ENCODE measurements at places on chromosomes 16 and 17.

- no peak for DNase-seq
These were observed 13.3 kb downstream of the GPT2 start for GRCh38 chr16:46897471-46897870.

DNA sequence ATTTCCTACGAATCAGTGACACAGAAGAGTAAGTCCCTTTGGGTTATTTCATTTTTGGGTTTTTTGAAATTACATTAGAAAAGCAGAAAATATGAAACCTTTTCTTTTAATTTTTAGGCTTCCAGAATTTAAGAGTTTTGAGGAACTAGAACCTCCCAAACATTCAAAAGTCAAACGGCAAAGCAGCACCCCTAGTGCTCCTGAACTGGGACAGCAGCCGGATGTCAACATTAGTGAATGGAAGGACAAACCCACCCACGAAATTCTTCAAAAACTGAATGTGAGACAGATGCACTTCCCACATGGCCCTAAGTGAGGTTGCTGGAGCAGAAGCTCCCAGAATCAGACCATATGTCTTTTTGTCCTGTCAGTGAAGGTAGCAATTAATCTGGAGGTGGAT is 199.4 kb downstream of the PHKB start:
- DNase-seq, result peak; percentile 10

DNA sequence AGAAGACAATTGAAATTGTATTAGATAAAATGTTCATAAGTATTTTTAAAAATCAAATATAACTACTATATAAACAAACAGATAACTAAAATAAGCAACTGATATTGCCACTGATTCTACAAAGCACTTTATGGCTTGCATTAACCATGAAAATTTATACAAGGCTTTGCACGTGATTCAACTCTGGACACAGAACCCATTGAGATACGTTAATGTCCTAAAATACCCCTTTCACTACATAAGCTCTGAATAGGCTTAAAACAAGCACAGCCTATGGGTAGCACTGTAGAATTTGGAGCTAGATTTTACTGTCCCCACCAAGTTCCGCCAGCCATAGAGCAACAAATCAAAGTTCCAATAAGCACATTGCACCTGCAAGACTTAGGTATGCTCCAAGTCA is 4.5 kb downstream of the ZNF652 start:
- DNase-seq, result no peak

- no peak for DNase-seq
These were observed 321.2 kb upstream of the SOX9 start for GRCh38 chr17:71799657-71800056.

GRCh38 chr17:19288453-19288852 is 51.3 kb downstream of the EPN2 start:
- no peak for DNase-seq

DNA sequence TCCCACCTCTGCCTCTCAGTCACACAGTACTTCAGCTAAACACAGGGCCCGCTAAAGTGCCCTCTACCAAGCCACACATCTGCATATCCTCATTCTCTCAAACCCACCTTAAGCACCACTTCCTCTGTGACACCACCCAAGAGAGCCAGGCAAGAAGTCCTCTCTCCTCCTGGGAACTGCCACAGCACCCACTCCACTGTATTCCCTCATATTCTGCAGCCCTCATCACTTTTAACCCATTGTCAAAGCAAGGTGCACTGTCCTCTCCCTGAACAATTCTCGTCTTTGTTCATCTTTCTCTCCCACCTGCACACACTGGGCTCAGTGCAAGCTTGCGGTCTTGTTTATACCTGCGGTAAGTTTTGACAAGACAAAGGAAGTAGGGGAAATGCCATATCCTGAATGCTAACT is 13.6 kb downstream of the CHD9 start:
- no peak for DNase-seq

- no peak for DNase-seq
These were observed 1.9 kb upstream of the RPL26 start for GRCh38 chr17:8384801-8385378.

GRCh38 chr16:53007095-53007494 is 45.6 kb downstream of the CHD9NB start:
- no peak for DNase-seq

- no peak for DNase-seq
These were observed 251.2 kb upstream of the ELAC2 start for GRCh38 chr17:13268791-13269595.

- DNase-seq, result no peak
These were observed 23.3 kb upstream of the SDR42E2 start for GRCh38 chr16:22139008-22139407.

GRCh38 chr16:71350821-71351557 is 7.5 kb upstream of the CALB2 start:
- no peak for DNase-seq

DNA sequence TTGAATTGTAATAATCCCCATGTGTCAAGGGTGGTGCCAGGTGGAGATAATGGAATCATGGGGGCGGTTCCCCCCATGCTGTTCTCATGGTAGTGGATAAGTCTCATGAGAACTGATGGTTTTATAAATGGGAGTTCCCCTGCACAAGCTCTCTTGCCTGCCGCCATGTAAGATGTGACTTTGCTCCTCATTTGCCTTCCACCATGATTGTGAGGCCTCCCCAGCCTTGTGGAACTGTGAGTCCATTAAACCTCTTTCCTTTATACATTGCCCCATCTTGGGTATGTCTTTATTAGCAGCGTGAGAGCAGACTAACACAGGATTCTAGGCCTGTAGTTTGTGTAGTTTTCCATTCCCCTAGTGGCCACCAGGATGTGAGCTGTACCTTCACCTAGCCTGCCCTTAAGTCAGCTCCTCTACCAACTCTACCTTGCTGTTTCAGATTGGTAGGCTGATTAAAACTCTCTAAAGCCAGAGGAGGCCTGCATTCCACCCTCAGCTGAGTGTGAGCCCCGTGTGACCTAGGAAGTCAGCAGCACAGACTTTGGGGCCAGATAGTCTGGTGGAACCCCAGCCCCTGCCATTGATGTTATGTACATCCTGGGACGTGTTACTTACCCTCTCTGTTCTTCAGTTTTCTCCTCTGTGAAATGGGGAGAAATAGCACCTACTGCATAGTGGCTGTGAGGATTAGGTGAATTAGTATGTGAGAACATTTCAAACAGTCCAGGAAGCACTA is 252.4 kb upstream of the CACNG5 start:
- no peak for DNase-seq

DNA sequence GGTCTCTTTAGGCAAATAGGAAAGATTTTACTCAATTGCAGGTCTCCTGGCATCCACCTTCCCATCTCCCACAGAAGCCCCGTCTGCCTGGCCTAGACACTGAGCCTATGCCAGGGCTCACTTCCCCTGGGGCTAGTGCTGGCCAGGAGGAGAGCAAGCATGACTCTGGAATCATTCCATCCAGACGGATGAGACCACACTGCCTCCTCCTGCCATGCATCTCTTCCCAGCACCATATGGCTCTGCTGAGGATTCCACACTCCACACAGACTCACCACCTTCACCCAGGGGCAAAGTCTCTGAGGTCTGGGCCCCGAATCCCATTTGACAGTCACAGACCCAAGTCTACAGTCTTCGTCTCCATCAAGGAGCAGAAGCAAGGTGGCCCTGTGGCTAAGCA is 346.5 kb downstream of the C16orf95 start:
- DNase-seq, result no peak

DNA sequence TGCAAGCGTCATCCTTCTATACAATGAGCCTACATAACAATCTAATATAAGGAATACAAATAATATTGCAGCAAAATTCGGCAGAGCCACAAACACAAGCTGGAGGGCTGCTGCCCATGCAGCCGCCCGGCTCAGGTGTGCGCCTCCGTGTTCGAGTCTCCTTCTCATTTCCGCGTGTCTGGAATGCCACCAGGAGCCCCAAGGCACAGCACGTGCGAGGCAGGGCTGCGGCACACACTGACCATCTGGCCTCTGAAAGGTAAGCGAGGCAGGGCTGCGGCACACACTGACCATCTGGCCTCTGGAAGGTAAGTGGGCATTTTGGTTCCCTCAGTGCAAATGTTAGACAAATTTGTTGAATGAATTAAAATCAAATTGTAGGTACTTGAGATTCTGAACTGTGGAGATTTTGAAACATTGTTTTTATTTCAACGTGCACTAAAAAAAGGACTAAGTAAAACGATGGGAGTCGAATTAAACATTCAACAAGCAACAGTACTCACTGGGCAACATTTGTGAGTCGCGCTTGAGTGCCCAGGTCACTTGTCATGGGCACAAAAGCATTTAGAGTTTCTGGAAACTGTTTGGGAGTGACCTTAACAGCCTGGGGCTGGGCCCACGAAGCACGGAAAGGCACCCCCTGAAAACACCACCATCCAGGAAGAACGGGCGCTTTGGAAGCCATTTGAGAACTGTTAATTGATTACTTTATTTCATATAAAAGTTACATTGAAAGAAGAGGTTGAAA is 37.4 kb downstream of the ZDHHC7 start:
- no peak for DNase-seq

- DNase-seq, result no peak
These were observed 30.3 kb upstream of the SUPT4H1 start for GRCh38 chr17:58382108-58382871.

- DNase-seq, result no peak
These were observed 41.6 kb downstream of the ARHGAP23 start for GRCh38 chr17:38469875-38470274.

GRCh38 chr16:4954714-4955113 is 3.4 kb upstream of the SEC14L5 start:
- no peak for DNase-seq

- no peak for DNase-seq
These were observed 4.9 kb downstream of the SOX9 start for GRCh38 chr17:72125742-72126141.

DNA sequence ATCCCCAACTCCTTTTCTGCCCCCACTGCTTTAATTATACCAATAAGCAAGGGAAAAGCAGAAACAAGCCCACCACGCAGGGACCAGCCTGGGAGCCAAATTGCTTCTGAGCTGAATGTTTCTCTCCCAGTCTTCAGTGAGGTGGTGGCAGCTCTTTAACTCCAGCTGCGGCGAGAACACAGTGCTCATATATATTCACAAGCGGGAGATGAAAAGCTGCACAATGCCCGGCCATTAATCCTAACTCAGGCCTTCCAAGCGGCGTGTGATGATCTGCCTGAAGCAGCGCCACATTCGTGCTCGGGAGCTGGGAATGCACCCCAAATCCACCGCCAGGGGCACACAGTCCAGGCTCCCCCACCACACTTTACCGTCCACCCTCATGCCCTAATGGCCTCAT is 203.7 kb upstream of the SDK2 start:
- no peak for DNase-seq

GRCh38 chr16:79972053-79972704 is 371.6 kb upstream of the MAF start:
- DNase-seq, result no peak

DNA sequence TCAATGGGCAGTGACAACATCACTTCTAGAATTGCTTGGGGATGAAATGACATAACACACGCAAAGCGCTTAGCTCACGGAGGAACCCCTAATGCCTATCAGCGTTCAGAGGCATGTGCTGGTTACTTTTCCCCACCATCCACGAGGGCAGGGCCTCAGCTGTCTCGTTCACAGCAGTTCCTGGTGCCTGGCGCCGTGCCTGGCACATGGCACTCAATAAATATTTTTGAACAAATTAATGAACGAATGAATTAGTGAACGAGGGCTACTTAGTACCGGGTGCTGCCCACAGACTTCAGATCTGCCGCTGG is 14.1 kb upstream of the CIBAR2 start:
- no peak for DNase-seq

DNA sequence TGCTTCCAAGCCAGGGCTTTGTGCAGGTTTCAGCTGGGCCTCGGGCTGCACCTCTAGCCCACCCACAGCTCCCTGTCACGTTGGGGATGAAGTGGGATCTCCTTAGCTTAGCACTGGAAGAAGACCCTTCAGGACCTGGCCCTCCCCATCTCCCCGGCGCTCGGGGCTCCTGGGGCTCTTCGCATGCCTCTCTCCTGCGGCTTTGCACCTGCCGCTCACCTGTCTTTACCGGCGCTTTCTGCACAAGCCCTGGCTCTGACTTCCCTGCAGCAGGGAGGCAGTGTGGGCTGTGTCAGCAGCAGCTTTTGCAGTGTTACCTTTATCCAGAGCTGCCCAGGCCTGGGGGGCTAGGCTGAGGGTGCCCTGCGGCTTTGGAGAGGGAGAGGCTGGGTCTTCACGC is 52.3 kb downstream of the NT5M start:
- peak; percentile 7 for DNase-seq

DNA sequence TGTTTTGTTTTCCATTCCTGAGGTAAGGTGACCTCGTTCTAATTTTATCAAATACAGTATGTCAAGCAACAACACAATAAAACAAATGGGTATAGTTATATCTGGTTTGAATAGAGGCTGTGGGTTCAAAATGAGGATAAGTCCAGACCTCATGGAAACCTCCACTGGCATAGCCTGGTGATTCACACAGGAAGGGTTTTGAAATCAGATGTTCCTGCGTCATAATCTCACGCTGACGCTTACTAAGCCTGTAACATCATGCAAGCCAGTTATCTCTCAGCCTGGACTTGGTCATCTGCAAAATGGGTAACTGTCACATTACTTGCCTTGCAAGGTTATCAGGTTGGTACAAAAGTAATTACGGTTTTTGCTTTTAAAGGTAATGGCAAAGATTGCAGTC is 1056.3 kb upstream of the EEF2KMT start:
- no peak for DNase-seq

GRCh38 chr16:28837672-28838557 is 8.2 kb downstream of the TUFM start:
- no peak for DNase-seq

- peak; percentile 48 for DNase-seq
These were observed 916.1 kb downstream of the KCNJ2 start for GRCh38 chr17:71085238-71086033.

DNA sequence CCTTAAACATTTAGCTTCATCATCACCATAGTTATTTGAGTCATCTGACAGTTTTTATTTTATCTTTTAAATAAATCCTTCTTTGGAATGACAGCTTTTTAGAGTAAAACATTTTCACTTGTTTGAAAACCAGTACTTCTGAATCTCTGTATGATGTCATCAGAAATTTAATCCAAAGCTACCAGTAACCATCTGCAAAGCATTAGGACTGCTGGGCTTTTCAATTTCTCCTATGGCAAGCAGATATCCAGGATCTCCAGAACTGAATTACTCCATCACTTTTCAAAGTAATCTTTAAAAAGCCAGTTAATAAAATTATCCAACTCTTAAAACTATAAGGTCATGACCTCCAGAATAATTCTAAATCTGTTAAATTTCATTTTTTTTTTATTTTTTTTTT is 51.5 kb downstream of the CHCT1 start:
- no peak for DNase-seq

- DNase-seq, result no peak
These were observed 256.1 kb upstream of the SOX9 start for GRCh38 chr17:71864755-71865154.

GRCh38 chr16:83851473-83851872 is 43.7 kb downstream of the HSBP1 start:
- no peak for DNase-seq

GRCh38 chr17:19254651-19255050 is 17.5 kb downstream of the EPN2 start:
- no peak for DNase-seq

- no peak for DNase-seq
These were observed 200.2 kb upstream of the TOX3 start for GRCh38 chr16:52747088-52747595.

- no peak for DNase-seq
These were observed 159.2 kb upstream of the RPH3AL start for GRCh38 chr17:511833-512251.

- DNase-seq, result peak; percentile 43
These were observed 312.3 kb downstream of the TOX3 start for GRCh38 chr16:52234626-52235025.

- DNase-seq, result peak; percentile 47
These were observed 31.8 kb downstream of the ANKRD11 start for GRCh38 chr16:89458551-89458950.
